Neural crest cell (in vitro differentiated cells): ENCODE measurements at places on chromosomes 5 and 9.

DNA sequence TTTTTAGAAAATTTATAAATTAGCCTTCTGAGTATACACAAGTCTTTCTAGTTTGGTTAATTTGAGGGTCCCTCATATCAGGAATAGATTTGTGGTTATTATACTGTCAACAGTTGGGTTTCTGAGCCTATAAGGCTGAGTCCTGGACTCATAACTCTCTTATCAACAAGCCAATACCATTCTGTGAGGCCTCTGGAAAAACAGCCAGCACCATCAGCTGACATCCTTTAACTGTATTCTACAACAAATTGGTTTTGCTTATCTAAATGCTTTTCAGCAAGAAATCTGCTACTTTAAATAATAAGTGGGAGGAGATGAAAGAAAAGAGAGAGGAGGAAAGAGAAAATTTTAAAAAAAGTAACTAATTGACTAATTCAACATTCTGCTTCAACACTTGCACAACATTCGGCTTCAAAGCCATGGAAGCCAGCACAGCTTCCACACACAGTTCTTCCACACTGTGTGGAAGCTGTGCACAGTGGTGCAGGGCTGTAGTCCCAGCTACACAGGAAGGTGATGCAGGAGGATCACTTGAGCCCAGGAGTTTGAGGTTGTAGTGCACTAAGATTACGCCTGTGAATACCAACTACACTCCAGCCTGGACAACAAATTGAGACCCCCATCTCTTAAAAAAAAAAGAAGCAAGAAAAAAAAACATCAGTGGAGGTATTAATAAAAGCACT is 84.5 kb downstream of the UBAP2 start:
- DNase-seq: no peak

GRCh38 chr9:136231478-136232297 is 13.9 kb downstream of the QSOX2 start:
- no peak for DNase-seq

- no peak for DNase-seq
These were observed 256.2 kb upstream of the POU5F2 start for GRCh38 chr5:93997562-93997961.

DNA sequence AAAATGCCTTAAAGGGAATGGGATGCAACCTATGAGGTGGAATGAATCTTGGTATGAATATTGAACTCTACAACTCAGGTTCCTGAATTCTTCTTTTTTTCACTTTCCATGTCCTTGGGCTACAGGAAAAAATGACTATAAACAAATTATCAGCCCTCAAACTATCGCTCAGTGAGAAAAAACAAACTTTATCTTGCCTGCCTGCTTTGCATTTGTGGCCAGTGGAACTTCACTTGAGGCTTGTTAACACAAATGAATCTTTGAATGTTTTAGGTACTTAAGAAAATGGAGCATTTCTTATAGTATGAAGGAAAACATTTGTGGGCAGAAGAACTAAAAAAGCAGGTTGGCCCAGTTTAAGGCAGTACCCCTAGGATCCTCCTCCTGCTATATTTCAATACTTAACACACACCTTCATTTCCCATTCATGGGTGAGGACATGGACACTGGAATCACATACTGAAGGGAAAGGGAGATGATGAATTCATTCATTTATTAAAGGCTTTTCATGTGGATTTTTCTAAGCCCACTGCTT is 34.1 kb downstream of the ELOVL7 start:
- no peak for DNase-seq

DNA sequence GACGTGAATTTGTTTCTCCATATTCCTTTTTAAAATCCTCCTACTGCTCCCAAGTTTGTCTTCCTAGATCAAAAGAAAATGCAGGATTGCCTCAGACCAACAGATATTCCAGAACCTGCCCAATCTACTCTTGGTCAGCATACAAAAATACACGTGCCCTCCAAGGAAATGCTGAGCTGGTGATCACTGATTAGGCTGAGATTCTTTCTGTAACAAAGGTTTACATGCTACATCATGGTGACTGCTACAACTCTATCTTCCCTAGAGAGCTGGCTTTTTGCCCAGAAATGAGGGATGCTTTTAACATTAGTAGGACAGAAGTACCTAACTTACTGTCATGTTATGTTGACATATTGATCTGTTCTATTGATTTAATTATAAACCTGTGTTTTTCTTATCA is 35.5 kb downstream of the OR2Y1 start:
- DNase-seq: no peak

GRCh38 chr9:133794016-133794760 is 56.0 kb upstream of the SARDH start:
- no peak for DNase-seq

- DNase-seq: no peak
These were observed 82.6 kb downstream of the GLDC start for GRCh38 chr9:6562871-6563430.

- DNase-seq: no peak
These were observed 46.6 kb downstream of the PPIP5K2 start for GRCh38 chr5:103166706-103167105.
